ENCODE measurements at places on chromosomes 1 and 21. TPM values are rescaled to one million over a fixed set of nuclear protein-coding genes. Genes with fewer than 3 reads are reported as not detected.

ETV3L gene
- not detected for polyA plus RNA-seq

ST7L gene
- polyA plus RNA-seq: 7.2 TPM

LMOD1 gene
- polyA plus RNA-seq: 33.7 TPM

VHLL gene
- not detected for polyA plus RNA-seq

KLHDC9 gene
- 5.1 TPM for polyA plus RNA-seq

CFAP74 gene
- 0.11 TPM for polyA plus RNA-seq

WLS gene
- polyA plus RNA-seq: 50.9 TPM

MAEL gene
- 3.9 TPM for polyA plus RNA-seq

ACTN2 gene
- 827 TPM for polyA plus RNA-seq

ATP1A2 gene
- 89.6 TPM for polyA plus RNA-seq

KCNT2 gene
- 1.9 TPM for polyA plus RNA-seq

PADI3 gene
- not detected for polyA plus RNA-seq

TFF2 gene
- not detected for polyA plus RNA-seq

FCRL5 gene
- polyA plus RNA-seq: not detected

SH3GLB1 gene
- polyA plus RNA-seq: 38.8 TPM

ATP5PF gene
- 2,294 TPM for polyA plus RNA-seq

CELA2B gene
- polyA plus RNA-seq: not detected

ITGB2 gene
- polyA plus RNA-seq: 11.9 TPM

EXO1 gene
- 0.23 TPM for polyA plus RNA-seq

PSMB2 gene
- polyA plus RNA-seq: 36.8 TPM

CA6 gene
- not detected for polyA plus RNA-seq

SVBP gene
- 28.9 TPM for polyA plus RNA-seq

ELAPOR1 gene
- polyA plus RNA-seq: 0.18 TPM

SETSIP gene
- polyA plus RNA-seq: not detected

UBL4B gene
- polyA plus RNA-seq: not detected

PDE9A gene
- polyA plus RNA-seq: 4.1 TPM

PRAMEF26 gene
- not detected for polyA plus RNA-seq

TNFAIP8L2 gene
- polyA plus RNA-seq: 2.1 TPM

MMP23B gene
- 15.8 TPM for polyA plus RNA-seq

PPP1R8 gene
- polyA plus RNA-seq: 18.7 TPM

KPNA6 gene
- 14.7 TPM for polyA plus RNA-seq

DMBX1 gene
- polyA plus RNA-seq: not detected

FCGR2B gene
- polyA plus RNA-seq: 3.3 TPM

CLCNKA gene
- 0.52 TPM for polyA plus RNA-seq

ETNK2 gene
- polyA plus RNA-seq: 5.2 TPM

IFI6 gene
- 68.1 TPM for polyA plus RNA-seq

CYP4A22 gene
- not detected for polyA plus RNA-seq

PEX19 gene
- 42.5 TPM for polyA plus RNA-seq

GBP3 gene
- 3.5 TPM for polyA plus RNA-seq

SPRR5 gene
- polyA plus RNA-seq: not detected

VCAM1 gene
- polyA plus RNA-seq: 6.8 TPM

GLMP gene
- polyA plus RNA-seq: 22.0 TPM

CELA3A gene
- polyA plus RNA-seq: not detected
